ENCODE measurements at places on chromosomes 5 and 9.
A peak's percentile ranks its signal among the peaks of the same experiment; 100 is the strongest.

DNA sequence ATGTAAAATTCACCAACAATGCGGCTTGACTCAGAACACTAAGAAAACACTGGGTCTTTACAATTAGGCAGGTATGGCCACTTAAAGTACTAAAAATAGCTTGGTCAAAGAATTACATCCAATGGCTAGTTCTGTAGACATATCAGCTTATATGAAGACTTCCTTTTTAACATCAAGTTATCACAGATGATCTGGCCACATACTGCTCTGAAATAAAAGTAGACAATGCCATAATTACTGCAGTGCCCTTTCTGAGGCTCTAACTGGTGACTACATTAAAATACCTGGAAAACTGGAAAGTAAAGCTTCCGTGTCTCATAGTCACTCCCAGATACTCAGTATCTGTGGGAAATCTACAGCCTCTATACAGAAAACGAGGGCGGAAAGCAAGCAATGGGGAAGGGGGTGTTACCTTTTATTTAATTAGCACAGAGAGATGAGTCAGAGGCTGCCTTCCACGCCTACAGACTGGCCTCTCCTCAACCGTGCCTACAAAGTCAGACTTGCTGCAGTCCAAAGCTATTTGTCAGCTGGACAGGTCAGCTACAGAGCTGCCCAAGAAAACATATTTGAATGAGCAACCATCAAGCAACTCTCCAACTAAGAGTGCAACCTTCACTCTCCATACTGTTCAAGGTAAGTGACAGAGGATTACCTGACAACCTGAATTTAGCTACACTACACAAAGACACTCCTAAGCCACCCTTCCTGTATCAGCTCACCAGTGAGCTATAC is 8.7 kb downstream of the SERINC5 start:
- DNase-seq: no peak

DNA sequence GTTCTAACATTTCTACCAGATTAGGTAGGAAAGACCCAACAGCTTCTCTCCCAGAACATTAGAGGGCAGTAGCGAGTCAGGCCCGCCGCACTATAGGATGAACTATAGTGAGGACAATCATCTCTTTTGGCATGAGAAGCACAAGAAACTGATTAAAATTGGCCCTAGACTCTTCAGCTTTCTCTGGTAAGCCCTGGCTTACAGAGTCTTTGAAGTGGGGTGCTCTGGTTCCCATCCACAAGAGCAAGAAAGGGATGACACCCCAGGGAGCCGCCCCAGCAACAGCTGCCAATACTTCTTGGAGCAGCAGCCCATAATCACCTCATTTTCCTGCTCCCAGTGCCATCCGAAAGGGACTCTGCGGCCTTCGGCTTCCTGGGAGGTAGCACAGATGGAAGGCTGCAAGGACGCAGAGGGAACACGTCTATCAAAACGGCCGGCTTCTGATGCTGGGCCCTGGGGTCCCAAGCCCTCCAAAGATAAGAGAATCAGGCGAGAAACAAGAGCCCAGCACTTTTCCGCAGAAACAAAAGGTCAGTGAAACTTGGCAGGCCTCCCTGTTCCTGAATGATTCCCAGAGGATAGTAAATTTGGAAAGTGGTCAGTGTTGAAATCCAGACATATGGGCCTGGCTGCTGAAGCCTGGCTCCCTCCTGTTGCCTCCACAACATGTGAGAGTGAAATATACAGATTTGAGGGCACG is 69.3 kb downstream of the HSD17B3 start:
- no peak for DNase-seq

GRCh38 chr5:39447968-39448367 is 23.2 kb upstream of the DAB2 start:
- DNase-seq: no peak

DNA sequence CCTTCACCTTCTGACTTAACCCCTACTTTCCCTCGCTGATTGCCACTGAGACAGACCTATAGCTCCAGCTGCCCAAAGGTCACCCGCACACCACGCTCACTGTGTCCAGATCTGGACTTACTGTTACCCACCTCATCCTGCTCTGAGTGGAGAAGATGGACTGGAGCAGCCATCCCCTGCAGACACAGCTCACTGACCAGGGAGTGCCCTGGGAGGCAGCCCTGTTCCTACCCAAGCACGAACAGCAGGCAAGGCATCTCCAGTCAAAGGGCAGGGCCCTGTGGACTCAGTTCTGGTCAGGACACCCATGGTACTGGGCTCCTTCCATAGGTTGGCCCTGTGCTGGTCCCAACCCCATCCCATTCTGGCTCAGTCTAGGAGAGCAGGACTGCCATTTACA is 9.5 kb upstream of the BARX1 start:
- DNase-seq: no peak

GRCh38 chr5:166340039-166340438 is 1951.4 kb upstream of the WWC1 start:
- no peak for DNase-seq

GRCh38 chr5:109234381-109234780 is 175.4 kb downstream of the PJA2 start:
- DNase-seq: no peak

- no peak for DNase-seq
Measured at GRCh38 chr5:159198063-159199036, 11.0 kb downstream of the RNF145 start.

- DNase-seq: no peak
Measured at GRCh38 chr9:135678236-135679017, 15.3 kb downstream of the LCN9 start.

DNA sequence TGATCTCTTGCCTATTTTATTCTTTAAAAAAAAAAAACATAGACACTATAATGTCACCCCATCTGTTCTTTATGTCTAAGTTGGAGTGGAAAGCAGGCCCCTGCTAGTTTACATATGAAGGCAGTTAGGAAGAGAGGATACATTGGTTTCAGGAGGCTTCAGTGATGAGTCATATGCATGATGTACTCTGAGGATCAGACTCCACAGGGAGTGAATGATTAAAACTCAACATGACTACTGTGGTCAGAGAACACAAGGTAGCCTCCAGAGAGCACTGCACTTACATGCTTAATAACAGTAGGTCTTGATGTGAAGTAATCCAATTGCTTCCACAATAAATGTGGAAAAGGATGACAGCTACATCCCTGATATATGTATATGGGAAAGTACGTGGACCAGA is 22.7 kb upstream of the FSTL4 start:
- no peak for DNase-seq

GRCh38 chr9:93808115-93809029 is 146.8 kb downstream of the BARX1 start:
- no peak for DNase-seq

DNA sequence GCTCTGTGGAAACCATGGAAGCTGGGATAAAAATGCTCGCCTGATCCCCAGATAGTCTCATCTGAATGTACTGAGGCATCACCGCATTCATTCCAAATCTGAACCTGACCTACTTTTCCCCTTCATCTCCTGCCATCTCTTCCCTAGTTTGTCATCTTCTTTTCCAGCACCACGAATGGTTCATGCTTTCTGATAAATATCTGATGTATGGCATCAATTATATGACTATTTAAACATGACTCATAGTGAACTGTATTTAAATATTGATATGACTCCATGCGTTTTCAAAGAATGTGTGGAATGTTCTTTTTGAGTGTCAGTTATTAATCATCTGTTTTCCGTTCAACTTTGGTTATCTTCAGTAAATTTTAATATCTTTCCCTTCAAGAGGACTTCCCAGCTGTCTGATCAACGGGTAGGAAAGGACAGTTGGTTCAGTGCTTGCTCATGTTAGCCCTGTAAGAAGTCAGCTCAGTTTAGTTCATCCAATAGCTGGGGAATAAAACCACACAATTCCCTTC is 21.1 kb downstream of the BASP1 start:
- no peak for DNase-seq

- no peak for DNase-seq
Measured at GRCh38 chr9:111004936-111005335, 33.3 kb downstream of the LPAR1 start.

- DNase-seq: no peak
Measured at GRCh38 chr5:62592558-62592957, 13.9 kb downstream of the LRRC70 start.

DNA sequence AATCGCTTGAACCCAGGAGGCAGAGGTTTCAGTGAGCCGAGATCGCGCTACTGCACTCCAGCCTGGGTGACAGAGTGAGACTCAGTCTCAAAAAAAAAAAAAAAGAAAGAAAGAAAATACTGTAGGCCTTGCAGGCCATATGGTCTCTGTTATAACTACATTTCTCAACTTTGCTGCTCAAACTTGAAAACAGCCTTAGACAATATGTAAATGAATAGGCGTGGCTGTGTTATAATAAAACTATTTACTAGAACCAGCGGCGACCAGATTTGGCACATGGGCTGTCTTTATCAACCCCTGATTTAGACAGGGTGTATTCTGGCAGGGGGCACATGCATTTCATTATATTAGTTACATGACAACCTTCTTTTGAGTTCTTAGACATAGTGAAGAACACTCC is 130.0 kb downstream of the C9orf152 start:
- DNase-seq: no peak

DNA sequence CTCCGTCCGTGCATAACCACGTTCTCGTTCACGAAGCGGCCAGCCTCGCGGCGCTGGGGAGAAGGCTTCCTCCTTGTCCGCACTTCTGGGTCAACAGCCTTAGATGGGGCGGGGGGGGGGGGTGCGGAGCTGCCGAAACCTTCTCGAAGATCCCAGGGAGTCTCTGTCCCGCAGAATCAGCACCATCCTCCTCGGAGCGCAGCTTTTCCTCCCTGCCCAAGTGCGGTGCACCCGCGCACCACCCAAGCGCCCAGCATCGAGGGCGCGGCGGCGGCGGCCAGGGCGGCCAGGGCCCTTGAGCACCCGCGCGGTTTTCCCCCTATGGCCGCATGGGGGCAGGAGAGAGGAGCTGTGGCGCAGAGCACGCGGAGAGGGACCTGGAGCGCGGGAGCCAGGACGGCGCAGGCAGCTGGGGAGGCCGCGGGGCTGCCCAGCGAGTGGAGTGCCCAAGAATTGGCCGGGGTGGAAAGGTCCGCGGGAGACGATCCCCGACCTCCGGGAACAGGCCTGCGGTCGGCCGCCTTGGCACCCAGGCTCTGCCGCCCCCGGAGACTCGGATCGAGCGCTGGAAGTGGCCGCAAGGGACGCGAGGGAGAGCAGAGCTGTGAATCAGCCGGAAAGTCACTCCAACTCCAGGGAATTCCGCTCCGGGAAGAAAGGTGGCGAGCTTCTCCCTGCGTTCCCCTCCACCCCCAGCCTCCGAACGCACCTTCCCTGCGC is 43.1 kb downstream of the TMEM174 start:
- peak; percentile 14 for DNase-seq

GRCh38 chr5:116908537-116908936 is 333.9 kb upstream of the SEMA6A start:
- no peak for DNase-seq

DNA sequence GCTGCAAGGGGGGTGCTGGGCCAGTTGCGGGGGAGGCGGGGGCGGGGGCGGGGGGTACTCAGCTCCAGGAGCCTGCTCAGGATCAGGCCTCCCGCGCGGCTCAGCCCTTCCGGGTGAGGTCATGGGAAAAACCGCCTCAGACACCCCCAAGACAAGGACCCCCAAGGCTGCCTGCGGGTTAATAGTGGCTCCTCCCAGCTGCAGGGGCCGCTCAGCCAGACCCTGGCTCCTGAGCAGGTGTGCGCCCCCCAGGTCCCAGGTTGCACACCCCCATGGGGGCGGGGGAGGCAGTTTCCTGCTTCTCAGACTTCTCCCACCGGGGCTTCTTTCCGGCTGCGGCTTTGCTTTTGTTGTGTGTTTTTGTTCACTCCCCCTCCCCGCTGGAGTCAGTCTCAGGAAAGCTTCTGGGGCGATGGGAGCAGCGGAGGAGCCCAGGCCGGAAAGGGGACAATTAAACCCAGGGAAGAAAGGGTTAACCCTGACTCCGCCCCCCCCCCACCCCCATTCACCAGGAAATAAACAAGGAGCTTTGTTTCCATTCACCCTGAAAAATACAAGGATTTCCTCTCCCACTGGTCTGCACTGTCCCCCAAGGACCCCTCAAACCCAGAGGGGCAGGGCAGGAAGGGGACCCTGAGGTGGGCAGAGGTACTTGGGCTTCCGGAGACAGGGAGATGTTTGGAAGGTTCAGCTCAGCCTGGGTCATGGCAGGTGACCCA is 42.3 kb upstream of the NOTCH1 start:
- DNase-seq: no peak

DNA sequence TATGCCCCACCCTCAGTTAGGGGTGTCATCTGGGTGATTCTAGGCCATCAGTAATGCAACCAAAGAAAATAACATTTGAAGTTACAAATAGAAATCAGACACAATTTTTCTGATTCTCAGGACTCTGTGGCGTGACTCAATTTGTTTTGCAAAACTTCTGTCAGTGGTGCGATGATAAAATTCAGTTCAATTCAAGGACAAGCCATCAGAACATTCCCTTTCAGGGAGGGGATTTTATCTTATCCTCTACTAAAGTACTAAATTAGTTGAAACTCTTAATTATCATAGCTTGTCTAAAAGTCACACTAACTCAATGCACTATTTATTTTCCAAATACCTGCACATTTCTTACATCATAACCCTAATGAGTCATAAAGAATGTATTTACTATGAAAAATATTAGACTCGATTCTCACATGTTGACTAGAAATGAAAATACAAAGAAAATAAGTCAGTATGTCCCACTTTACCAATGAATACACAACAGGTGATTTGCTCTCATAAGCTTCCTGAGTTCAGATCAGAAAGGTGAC is 28.2 kb downstream of the HTR4 start:
- no peak for DNase-seq

GRCh38 chr9:38432922-38433510 is 8.8 kb upstream of the IGFBPL1 start:
- DNase-seq: no peak

- DNase-seq: no peak
Measured at GRCh38 chr5:63860379-63860778, 101.9 kb downstream of the HTR1A start.

- DNase-seq: no peak
Measured at GRCh38 chr5:19584131-19584530, 403.9 kb downstream of the CDH18 start.

DNA sequence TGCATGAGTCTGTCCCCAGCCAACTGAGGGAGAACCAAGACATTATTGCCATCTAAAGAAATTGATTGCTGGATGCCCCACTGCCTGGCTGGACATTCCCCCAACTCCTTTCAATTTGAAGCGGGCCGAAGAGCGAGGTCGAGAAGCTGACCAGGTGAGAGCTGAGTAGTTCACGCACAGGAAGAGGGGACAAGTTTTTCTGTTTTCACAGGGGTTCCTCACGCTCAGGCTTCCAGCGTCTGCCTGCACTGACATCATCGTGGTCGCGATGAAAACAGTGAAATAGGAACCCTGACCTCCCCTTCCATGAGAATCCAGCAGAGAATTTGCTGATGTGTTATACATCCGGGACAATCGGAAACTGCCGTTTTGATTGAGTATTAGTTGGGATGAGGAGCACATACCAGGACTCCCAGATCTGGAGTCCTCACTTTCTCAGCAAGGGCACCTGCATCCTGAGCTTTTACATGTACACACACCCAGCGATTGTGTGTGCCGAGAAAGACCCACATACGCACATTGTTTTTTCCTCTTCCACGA is 3.1 kb upstream of the DMRT3 start:
- no peak for DNase-seq

- DNase-seq: no peak
Measured at GRCh38 chr9:124352616-124353015, 62.6 kb downstream of the PSMB7 start.
